Vagina (tissue), 2 donors: ENCODE measurements at places on chromosomes 6 and 20.

DNA sequence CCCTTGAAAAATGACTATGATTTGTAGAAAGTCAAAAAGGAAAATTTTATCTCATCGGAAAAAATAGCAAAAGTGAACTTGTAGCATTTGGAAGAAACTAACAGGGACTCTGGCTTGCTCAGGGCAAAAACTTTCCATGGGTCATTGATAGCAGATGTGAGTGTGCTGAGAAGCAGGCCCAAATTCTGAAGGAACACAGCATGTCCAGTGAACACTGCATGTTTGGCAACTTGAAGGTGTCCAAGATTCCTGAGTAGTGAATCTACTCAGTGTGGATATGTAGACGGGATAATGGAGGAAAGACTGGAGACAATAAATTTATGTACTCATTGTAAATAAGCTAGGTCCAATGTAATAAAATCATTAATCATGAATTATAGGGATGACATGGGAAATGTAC is 8.2 kb downstream of the SLC17A2 start:
- no peak for DNase-seq

DNA sequence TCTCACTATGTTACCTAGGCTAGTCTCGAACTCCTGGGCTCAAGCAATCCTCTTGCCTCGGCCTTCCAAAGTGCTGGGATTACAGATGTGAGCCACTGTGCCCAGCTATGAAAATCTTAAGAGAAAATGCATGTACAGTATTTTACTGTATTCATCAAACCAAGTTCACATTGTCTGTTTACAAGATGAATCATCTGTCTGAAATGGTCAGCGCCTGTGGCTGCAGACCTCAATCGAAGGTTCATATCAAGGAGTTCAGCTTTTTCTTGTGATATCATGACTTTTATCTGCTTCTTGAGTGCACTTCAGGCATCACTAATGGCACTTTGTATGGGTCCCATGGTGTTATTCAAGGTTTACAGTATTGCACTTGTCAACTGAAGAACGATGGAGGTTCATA is 155.1 kb downstream of the SLC16A10 start:
- DNase-seq, result no peak

DNA sequence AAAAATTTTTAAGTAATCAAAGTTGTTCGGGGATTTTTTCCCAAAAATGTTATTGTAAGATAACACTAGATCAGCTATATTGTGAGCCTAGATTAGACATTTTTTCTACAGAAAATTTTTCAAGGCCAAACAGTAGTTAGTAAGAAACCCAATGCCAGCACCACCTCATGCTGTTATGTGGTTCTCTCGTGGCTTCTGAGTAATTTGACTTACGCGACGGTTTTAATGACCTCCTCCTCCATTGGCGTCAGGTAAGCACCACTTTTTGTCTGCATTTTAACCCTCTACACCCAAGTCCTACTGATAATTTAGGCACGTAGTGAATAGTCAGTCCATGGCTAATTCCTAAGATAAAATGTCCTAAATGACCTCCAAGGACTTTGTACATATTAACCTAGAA is 9.7 kb downstream of the RPS6KA2 start:
- no peak for DNase-seq

- DNase-seq, result no peak
These were observed 43.1 kb upstream of the NAA20 start for GRCh38 chr20:19973961-19974629.
